ENCODE measurements at places on chromosomes 16 and 17.

DNA sequence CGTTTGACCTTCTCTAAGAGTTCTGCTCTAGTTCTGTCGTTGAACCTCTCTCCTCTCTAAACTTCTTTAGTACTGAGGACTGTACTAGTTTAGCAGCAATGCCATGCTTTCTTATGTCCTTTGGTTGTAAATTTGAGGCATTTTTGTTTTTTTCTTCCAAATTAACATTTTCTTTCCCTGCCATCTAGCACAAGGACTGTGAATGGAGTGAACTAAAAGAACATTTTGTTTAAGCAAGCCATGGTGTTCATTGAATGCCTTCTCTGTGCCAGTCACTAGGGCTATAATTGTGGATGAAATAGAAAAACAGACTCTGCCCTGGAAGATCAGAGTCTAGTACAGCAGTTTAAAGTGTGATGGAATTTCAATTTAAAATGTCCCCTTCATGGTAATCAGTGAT is 137.9 kb downstream of the FTO start:
- no peak for DNase-seq

DNA sequence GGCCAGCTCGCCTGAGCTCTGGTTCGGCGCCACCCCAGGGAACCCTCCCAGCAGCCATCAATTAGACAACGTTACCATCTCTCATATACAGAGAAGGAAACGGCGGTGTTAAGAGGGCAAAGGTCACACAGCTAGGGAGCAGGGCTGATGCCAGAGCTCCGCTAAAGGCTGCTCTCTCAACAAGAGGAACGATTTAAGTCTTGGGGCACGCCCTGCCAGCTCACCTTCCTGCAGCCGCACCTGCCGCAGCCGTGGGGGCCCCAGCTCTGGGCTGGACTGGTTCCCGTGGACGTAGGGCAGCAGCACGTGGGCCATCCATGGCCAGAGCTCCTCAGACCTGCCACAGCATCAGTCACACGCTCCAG is 43.5 kb downstream of the PKD1 start:
- DNase-seq: no peak

GRCh38 chr17:83081684-83082201 is 2.3 kb downstream of the METRNL start:
- no peak for DNase-seq

GRCh38 chr16:89174055-89174827 is 2.7 kb downstream of the CDH15 start:
- no peak for DNase-seq

- no peak for DNase-seq
Measured at GRCh38 chr16:1614456-1615102, 2.4 kb downstream of the CRAMP1 start.
